CD4-positive, alpha-beta T cell treated with Interleukin-2 at 100 ng/mL for 4 hours (primary cell): ENCODE measurements at places on chromosomes 5 and 9.
A peak's percentile ranks its signal among the peaks of the same experiment; 100 is the strongest.

DNA sequence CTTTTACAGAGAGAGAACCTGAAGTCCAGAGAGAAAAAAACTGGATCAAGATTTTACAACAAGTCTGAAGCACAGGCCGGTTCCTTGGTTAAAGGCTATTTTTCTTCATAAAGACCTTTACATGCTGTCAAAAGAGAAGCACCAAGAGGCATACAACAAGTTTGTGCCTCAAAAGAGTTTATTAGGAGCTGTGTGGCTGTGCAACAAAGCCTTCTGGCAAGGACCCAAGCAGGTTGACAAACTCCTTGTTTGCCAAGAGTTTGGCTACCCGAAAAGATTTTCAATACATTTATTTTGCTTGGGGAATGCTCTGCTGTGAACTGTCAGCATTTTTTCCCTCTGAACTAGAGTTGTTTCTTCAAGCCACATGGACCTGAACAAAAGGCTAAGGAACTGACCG lies 202.9 kb upstream of the RAD23B start:
- DNase-seq, result no peak

- DNase-seq, result peak; percentile 32
These were observed 7.3 kb downstream of the GPBP1 start for GRCh38 chr5:57181154-57181553.

DNA sequence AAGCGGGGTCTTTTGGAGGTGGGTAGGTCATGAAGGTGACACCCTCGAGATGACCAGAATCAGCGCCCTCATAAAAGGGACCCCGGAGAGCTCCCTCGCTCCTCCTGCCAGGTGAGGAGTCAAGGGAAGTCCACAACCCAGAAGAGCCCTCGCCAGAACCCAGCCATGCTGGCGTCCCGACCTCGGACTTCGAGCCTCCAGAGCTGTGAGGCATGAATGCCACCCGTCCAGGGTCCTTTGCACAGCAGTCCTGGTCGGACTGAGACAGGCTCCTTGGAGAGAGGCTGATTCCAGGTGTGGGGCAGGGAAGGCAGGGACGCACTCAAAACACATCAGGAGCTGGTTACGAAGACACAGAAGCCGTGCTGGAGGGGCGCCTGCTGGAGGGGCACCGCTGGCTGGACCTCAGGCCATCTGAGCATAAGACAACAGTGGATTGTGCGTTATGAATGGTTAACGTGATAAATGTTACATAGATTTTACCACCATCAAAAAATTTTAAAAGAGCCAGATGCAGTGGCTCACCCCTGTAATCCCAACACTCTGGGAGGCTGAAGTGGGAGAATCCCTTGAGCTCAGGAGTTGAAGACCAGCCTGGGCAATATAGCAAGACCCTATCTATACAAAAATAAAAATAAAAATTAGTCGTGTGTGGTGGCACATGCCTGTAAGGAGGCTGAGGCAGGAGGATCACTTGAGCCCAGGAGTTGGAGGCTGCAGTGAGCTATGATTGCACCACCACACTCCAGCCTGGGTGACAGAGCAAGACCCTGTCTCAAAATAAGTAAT lies 5.7 kb upstream of the CLIC3 start:
- DNase-seq, result no peak

DNA sequence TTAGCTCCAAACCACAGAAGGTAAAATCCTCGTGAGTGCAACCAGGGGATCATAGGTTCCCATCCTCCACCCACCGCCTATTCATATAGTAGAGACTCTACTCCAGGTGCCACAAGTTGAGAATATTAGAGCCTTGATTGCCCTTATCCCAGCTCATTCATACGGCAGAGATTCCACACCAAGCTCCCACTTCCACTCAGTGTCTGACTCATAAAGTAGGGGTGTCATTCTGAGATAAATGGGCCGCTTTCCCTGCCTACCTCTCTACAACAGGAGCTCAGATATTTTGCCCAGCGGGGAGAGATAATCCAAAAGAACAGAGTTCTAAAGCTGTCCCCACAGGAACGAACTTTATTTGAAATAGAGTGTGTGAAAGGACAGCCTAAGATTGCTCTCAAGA lies 9.4 kb downstream of the SLC22A4 start:
- DNase-seq, result no peak

- DNase-seq, result no peak
These were observed 98.5 kb downstream of the ZCCHC7 start for GRCh38 chr9:37218800-37219425.

GRCh38 chr5:74598731-74599130 lies 41.8 kb downstream of the ENC1 start:
- no peak for DNase-seq

DNA sequence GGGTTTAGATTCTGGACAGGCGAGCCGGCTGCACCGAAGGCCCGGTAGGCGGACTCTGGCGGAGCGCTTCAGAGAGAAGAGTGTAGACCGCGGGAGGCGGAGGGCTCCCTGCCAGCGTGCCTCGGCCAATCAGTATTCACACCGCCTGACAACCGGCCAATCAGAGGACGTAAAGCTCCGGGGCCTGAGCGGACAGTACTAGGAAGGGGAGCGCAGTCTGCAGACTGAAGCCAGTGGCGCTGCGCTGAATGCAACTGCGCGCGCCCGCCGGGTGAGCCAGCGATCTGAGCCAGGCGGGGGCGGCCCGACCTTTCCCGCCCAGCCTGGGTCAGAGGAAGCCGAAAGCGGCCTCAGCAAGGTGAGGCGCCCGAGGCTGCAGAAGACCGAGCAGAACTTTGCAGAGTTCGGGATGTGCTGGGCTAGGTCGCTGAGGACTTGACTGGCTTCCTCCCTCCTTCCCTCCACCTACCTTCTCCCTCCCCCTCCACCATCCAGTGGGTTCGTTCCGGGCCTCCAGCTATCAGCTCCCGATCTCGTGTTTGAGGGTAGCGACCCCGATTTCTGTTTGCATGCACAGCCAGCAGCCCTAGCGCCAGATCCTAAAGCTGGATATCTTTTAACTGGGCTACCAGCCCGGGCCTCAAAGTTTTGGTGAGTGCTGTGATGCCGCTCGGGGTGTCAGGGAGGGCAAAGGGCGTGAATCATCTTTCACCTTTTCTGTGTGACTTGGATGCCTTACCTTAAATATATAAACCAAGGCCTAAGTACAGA lies at the start of gene DMRT2:
Gene DMRT2 (plus strand): TSS at position 233 of the 771 bp plus-strand sequence. CDS start 1,257 bp downstream, outside the sequence.
- DNase-seq, result no peak

- no peak for DNase-seq
These were observed 4.6 kb downstream of the HOMER1 start for GRCh38 chr5:79509244-79509885.

DNA sequence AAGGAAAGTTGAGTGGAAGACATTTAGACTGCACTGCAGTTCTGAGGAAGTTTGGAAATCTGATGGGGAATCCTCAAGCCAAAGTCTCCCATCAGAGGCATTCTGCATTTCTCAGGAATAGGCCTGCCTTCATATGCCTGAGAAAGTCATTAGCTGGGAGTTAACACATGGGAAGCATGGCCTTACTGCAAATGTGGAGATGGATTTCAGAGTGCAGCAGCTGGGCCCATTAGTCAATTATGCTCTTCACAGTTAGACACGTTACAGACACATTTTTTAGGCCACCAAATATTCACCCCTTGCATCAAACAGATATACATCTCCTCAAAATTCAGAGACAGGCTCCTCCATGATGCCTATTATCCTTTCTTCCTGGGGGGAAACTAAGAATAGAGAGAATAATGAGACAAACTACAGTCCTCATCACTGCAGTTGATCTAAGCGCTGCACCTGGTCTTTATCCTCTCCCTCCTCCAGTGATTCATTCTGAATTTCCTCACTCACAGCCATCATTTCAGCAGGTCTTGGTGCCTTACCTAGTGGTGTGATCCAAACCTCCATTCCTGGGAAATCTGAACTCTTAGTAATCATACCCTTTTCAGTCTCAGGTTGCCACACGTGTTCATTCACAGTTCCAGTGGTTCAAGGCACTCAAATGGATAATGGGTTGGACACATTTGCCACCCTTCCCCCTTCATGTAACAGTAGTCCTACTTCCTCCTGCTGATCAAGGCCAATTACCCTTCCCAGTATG lies 47.9 kb upstream of the PPP2CA start:
- no peak for DNase-seq
